ENCODE measurements at places on chromosomes 11 and 22. TPM values are rescaled to one million over a fixed set of nuclear protein-coding genes. Genes with fewer than 3 reads are reported as not detected.

DNA sequence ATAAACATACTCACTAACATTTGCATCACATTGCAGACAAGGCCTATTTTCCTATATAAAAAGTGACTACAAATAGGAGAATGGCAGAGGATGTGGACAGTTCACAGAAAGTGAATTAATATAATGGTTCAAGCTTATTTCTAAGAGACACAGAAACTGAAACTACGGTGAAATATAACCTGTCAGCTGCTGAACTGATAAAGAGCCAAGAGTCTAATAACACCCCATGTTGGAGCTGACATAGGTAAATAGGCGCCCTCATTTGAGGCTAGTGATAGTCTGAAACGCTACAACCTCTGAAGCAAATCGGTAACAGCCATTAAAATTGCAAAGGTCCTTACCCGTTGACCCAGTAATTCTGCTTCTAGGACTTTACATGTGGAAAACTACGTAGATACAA is 14.0 kb downstream of the AP1B1 start:
- no peaks in the 10 kb centered on the region for H3K36me3 ChIP-seq
- H3K27ac ChIP-seq, result no peak overlapping the region
- DNase-seq, result no peak
- no peaks in the 10 kb centered on the region for H3K27me3 ChIP-seq
- H3K4me3 ChIP-seq, result no peak overlapping the region
- peaks cover 17% of the 10 kb centered on the region for H3K4me1 ChIP-seq

- H3K27me3 ChIP-seq, result peaks cover 21% of the 10 kb centered on the region
- H3K36me3 ChIP-seq, result no peaks in the 10 kb centered on the region
- no peak overlapping the region for H3K27ac ChIP-seq
- peaks cover 9% of the 10 kb centered on the region for H3K4me1 ChIP-seq
- no peak overlapping the region for H3K4me3 ChIP-seq
- DNase-seq, result no peak
Observed at GRCh38 chr11:45149483-45150056, 3.1 kb downstream of the PRDM11 start.

DNA sequence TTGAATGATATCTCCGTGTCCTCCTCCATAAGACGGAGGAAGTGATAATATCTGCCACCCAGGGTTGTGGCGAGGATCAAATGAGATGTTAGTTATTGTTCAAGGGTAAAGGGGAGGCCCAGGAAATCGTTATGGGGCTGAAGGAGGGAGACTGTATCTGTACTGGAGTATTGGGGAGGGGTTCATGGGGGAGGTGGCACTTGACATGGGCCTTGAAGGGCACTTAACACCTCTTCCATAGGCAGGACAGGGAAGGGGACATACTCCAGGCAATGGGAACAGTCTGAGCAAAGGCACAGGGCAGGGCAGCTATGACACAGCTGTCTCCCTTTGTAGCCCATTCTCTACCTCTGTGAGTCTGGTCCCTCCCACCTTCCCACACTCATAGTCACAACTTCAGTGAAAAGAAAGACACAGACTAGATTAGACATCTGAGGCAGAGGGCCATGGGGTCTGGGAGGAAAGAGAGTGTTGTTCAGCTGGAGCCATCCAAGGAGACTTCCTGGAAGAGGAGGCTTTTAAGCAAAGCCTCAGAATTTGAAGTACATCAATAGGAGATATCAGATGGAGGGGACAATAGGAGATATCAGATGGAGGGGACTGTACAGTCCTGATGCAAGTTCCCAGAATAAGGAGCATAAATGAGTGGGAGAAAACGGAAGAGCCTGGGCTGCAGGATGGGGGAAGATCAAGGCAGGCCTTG is 15.8 kb upstream of the DGKZ start:
- H3K4me3 ChIP-seq, result peak overlapping the region; percentile 11
- peaks cover 48% of the 10 kb centered on the region for H3K4me1 ChIP-seq
- H3K36me3 ChIP-seq, result no peaks in the 10 kb centered on the region
- H3K27me3 ChIP-seq, result peaks cover 39% of the 10 kb centered on the region
- no peak overlapping the region for H3K27ac ChIP-seq

DNA sequence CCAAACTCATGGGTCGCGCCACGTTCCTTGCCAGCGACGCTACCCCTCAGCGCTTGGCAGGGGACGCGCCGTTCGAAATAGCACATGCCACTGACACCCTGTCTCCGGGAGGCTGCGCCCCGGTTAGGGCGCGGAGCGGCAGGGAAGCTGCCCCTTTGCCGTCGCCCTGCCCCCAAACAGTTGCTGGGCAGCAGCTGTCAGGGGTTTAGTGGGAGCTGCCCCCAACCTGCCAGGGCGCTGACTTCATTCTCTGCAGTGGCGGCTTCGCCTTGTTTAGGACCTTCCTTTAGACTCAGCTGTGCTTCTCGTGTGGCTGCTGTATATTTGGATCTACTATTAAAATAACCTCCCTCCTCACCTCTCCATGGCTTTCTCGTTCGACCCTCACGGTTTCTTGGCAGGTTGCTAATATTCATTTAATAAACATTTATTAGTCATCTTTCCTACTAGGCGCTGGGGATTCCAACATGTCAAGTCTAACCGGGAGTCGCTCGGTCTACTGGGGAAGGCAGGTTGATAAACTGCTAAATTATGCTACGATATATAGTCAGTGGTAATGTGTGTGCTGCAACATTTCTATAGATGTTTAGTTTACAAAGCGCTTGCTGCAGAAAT is 782 bp downstream of the TMEM109 start:
- peak overlapping the region; percentile 49 for H3K27ac ChIP-seq
- H3K4me1 ChIP-seq, result peaks cover 19% of the 10 kb centered on the region
- peaks cover 21% of the 10 kb centered on the region for H3K27me3 ChIP-seq
- DNase-seq, result peak; percentile 60
- peak overlapping the region; percentile 59 for H3K4me3 ChIP-seq

DNA sequence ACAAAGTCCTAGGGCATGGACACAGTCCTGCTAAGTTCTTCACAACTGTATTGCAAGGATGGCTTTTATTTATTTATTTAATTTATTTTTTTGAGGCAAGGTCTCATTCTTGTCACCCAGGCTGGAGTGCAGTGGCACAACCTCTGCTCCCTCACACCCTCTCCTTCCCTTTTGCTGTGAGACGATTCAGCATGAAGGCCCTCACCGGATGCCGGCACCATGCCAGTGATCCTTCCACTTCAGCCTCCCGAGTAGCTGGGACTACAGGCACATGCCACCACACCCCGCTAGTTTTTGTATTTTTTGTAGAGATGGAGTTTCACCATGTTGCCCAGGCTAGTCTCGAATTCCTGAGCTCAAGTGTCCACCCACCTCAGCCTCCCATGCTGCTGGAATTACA is 17.8 kb downstream of the EED start:
- no peaks in the 10 kb centered on the region for H3K27me3 ChIP-seq
- H3K27ac ChIP-seq, result no peak overlapping the region
- H3K36me3 ChIP-seq, result no peaks in the 10 kb centered on the region
- H3K4me1 ChIP-seq, result no peaks in the 10 kb centered on the region
- H3K4me3 ChIP-seq, result no peak overlapping the region

The DUSP8 gene
- 0.09 TPM for total RNA-seq

GRCh38 chr11:131036514-131036913 is 120.2 kb upstream of the SNX19 start:
- no peaks in the 10 kb centered on the region for H3K27me3 ChIP-seq
- no peak overlapping the region for H3K4me3 ChIP-seq
- no peaks in the 10 kb centered on the region for H3K4me1 ChIP-seq
- no peaks in the 10 kb centered on the region for H3K36me3 ChIP-seq

The MPPED2 gene
- 3.4 TPM for total RNA-seq

DNA sequence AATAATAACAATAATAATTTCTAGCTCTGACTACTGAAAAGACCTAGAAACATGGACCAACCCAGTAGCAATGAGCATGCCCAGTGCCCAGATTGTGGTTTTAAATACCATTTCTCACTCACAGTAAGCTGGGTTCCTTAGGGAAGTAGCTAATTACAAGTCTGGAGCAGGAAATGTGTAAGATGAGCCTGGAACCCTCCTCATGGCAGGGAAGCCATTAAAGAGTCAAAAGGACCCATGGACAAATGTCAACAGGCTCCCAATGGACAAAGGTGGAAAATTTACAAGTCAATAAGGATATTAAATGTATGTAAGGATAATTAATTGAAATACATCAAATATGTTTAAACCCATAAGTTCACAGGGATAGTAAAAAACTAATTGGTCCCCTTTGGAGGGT is 10.6 kb upstream of the CSNK2A3 start:
- no peaks in the 10 kb centered on the region for H3K27me3 ChIP-seq
- no peaks in the 10 kb centered on the region for H3K4me1 ChIP-seq
- no peak overlapping the region for H3K27ac ChIP-seq
- no peaks in the 10 kb centered on the region for H3K36me3 ChIP-seq

- no peaks in the 10 kb centered on the region for H3K36me3 ChIP-seq
- no peaks in the 10 kb centered on the region for H3K27me3 ChIP-seq
- no peak overlapping the region for H3K4me3 ChIP-seq
- H3K27ac ChIP-seq, result no peak overlapping the region
- no peak for DNase-seq
Observed at GRCh38 chr11:33892906-33893594, 1.2 kb upstream of the LMO2 start.

The OR51A4 gene
- not detected for total RNA-seq

The TSPAN32 gene
- total RNA-seq, result 0.19 TPM

- no peak overlapping the region for H3K27ac ChIP-seq
- no peak for DNase-seq
- no peaks in the 10 kb centered on the region for H3K27me3 ChIP-seq
- peaks cover 16% of the 10 kb centered on the region for H3K4me1 ChIP-seq
- H3K4me3 ChIP-seq, result no peak overlapping the region
Observed at GRCh38 chr11:35157814-35158700, 19.1 kb downstream of the CD44 start.

The ASCL3 gene
- total RNA-seq, result not detected

The KRTAP5-7 gene
- total RNA-seq, result not detected

DNA sequence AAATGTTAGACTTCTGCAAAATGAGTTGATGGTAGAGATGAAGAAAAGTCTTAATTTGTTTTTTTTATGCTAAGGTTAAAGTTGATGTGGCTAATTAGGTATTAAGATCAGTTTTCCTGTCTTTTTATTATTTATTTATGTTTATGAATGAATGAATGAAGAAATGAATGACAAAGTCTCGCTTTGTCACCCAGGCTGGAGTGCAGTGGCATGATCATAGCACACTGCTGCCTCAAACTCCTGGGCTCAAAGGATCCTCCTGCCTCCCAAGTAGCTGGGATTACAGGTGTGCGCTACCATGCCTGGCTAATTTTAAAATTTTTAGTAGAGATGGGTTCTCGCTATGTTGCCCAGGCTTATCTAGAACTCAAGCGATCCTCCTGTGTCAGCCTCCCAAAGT is 29.2 kb downstream of the MTMR3 start:
- H3K4me1 ChIP-seq, result peaks cover 19% of the 10 kb centered on the region
- no peaks in the 10 kb centered on the region for H3K36me3 ChIP-seq
- H3K27me3 ChIP-seq, result no peaks in the 10 kb centered on the region
- H3K4me3 ChIP-seq, result no peak overlapping the region
- no peak overlapping the region for H3K27ac ChIP-seq
- no peak for DNase-seq

- DNase-seq, result peak; percentile 24
- H3K4me1 ChIP-seq, result peaks cover 19% of the 10 kb centered on the region
- no peaks in the 10 kb centered on the region for H3K27me3 ChIP-seq
- H3K27ac ChIP-seq, result no peak overlapping the region
- no peaks in the 10 kb centered on the region for H3K36me3 ChIP-seq
- H3K4me3 ChIP-seq, result no peak overlapping the region
Observed at GRCh38 chr11:133898031-133898769, 52.9 kb upstream of the SPATA19 start.

GRCh38 chr11:19988598-19988997 is 171.7 kb downstream of the DBX1 start:
- H3K27me3 ChIP-seq, result no peaks in the 10 kb centered on the region
- no peak overlapping the region for H3K27ac ChIP-seq
- no peak overlapping the region for H3K4me3 ChIP-seq
- H3K36me3 ChIP-seq, result no peaks in the 10 kb centered on the region

DNA sequence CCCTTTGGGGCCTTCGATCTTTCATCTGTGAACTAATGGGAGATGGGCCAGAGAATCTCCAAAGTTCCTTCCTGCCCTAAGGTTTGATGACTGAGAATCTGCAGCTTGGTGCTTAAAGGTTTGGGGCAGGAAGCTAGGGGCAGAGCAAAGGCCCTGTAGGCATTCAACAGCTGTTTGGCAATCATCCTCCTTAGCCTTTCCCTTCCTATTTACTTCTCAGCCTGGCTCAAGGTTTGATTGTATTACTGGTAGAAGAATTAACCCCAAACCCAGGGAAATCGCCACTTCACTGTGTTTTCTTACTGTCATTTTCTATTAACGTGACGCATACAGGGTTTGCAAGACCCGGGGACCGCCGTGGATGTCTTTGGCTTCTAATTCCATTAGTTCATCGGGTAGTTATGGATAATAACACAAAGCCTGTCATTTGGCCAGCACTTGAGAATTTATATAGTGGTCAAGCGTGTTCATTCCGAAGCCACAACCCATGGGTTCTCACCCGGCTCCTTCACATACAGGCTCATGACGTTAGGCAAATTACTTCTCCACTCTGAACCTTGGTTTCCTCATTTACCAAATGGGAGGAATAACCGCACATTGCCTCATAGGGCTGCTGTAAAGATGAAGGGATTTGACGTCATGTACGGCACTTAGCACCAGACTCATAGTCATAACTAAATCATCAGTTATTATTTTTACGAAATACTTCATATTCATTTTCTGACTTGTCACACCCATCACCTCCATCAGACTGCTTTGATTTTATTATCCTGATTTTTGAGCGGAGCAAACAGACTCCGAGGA is 158.1 kb downstream of the FBXO7 start:
- no peak overlapping the region for H3K27ac ChIP-seq
- peaks cover 16% of the 10 kb centered on the region for H3K4me1 ChIP-seq
- DNase-seq, result no peak
- no peak overlapping the region for H3K4me3 ChIP-seq
- H3K36me3 ChIP-seq, result no peaks in the 10 kb centered on the region

GRCh38 chr22:19870153-19871022 is 15.7 kb upstream of the GNB1L start:
- H3K4me3 ChIP-seq, result no peak overlapping the region
- no peak for DNase-seq
- peaks cover 11% of the 10 kb centered on the region for H3K4me1 ChIP-seq
- no peaks in the 10 kb centered on the region for H3K27me3 ChIP-seq

The KRTAP5-11 gene
- total RNA-seq, result not detected

The BRSK2 gene
- 8.2 TPM for total RNA-seq

The NOL12 gene
- total RNA-seq, result 28.7 TPM

- H3K27me3 ChIP-seq, result no peaks in the 10 kb centered on the region
- H3K36me3 ChIP-seq, result peaks cover 24% of the 10 kb centered on the region
- DNase-seq, result no peak
- H3K4me3 ChIP-seq, result no peak overlapping the region
- peaks cover 31% of the 10 kb centered on the region for H3K4me1 ChIP-seq
Observed at GRCh38 chr11:35478471-35479091, 46.8 kb downstream of the PAMR1 start.

GRCh38 chr11:70381872-70382861 is 16.2 kb upstream of the CTTN start:
- no peaks in the 10 kb centered on the region for H3K4me1 ChIP-seq
- H3K4me3 ChIP-seq, result no peak overlapping the region
- H3K27ac ChIP-seq, result no peak overlapping the region
- H3K27me3 ChIP-seq, result no peaks in the 10 kb centered on the region

DNA sequence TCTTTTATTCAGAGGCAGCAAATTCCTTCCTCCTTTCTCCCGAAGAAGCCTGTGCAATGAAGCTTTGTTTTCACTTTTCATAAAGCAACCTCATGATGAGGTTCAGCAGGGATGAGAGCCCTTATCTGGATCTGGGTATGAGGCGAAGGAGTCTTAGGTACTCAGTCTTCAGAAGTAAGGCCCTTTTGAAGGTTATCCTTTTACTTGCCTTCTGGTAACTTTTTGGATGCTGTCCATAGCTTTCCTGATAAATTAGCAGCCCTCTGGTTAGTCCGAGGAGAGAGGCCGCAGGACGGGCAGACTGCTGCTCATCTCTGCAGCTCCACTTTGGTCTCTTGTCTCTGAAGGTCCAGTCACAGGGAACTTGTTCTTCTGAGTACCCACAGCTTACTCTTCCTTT is 1.1 kb downstream of the TRIM22 start:
- no peak overlapping the region for H3K4me3 ChIP-seq
- H3K27ac ChIP-seq, result peak overlapping the region; percentile 93
- peaks cover 22% of the 10 kb centered on the region for H3K4me1 ChIP-seq
- no peak for DNase-seq
- no peaks in the 10 kb centered on the region for H3K36me3 ChIP-seq
- no peaks in the 10 kb centered on the region for H3K27me3 ChIP-seq

Measured in neural progenitor cell (in vitro differentiated cells).